Stimulated activated CD8-positive, alpha-beta memory T cell treated with anti-CD3 and anti-CD28 coated beads, Interleukin-2, amount 100 ng/mL, for 48 hours (primary cell): ENCODE measurements at places on chromosomes 6 and 20.

GRCh38 chr20:63095718-63096654 lies 89.2 kb upstream of the BHLHE23 start:
- no peak for DNase-seq

GRCh38 chr6:15242937-15243614 lies 2.8 kb upstream of the JARID2 start:
- DNase-seq: no peak

DNA sequence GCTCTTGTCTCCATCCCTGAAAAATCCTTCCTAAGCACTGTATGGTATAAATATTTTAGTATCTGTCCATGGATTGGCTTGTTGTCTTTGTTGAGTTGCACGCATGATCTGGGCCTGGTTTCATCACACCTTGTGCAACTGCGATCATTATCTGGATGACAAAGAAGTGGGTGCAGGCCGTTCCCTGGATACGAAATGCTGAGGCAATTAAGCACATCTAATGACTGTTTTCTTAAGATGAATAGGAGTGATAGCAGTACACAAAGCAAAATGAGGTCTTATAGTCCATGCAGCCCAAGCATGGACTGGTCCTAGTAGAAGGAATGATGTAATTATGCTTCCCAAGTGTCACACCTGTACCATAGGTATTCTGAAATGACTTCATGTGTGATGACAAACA lies 47.8 kb downstream of the SLC35D3 start:
- no peak for DNase-seq

GRCh38 chr6:119463081-119463626 lies 113.6 kb upstream of the MAN1A1 start:
- no peak for DNase-seq

DNA sequence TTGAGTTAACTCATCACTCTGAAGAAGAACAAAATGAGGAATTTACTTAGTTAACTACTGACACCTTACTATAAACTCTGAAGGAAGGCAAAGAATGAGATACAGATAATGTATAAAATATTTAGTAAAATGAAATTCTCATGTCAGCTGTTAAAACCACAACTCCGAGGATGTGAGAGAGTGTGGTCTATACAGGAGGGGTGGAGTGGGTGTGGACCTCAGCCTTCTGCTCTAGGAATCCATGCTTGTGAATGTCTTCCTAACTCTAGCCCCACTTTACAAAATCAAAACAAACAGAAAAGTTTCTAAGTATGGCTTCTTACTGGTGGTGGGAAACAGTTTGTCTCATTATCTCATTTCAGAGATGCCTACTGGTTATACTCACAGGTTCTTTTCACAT lies 14.2 kb downstream of the PPP1R14C start:
- DNase-seq: no peak

DNA sequence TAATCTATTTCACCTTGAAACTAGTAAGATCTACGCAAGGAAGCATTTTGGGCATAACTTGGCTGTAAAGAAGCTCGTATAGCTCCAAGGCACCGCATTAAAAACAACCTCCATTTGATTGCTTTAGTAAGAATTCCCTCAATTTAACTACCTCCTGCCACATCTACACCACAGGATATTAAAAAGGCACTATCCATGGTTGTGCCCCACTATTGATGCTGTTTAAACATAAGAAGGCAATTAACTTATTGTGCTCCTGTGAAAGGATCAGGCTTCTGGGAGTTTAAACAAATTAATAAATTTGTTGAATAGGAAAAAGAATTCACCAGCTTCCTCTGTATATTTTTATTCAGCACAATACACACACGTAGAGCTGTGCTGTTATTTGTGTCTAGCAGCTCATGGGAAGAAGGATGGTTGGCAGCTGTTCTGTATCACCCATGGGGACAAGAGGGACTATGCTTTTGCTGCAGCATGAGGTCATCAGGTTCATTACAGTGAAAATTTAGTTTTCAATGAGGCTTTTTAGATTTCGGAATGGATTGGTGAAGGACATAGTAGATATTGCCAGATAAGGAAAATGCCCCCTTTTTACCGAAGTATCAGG lies 513.3 kb downstream of the HAO1 start:
- no peak for DNase-seq

- DNase-seq: no peak
Observed at GRCh38 chr6:151512481-151512880, 18.7 kb downstream of the CCDC170 start.

DNA sequence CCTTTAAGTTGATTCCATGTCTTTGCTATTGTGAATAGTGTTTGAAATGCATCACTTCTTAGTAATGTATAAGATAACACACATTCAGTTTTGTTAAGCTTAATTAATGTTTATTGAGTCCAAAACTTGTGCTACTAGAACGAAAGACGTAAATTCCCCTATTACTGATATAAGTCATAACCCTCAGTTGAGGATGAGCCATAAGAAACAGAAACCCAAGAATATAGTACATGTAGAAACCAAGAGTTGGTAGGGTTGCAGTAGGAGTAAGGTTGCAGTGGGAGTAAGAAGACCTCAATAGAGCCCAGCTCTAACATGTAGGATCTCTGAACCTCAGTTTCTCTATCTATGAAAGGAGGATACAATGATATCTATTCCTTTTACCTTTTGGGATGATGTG lies 19.3 kb downstream of the CITED2 start:
- no peak for DNase-seq

DNA sequence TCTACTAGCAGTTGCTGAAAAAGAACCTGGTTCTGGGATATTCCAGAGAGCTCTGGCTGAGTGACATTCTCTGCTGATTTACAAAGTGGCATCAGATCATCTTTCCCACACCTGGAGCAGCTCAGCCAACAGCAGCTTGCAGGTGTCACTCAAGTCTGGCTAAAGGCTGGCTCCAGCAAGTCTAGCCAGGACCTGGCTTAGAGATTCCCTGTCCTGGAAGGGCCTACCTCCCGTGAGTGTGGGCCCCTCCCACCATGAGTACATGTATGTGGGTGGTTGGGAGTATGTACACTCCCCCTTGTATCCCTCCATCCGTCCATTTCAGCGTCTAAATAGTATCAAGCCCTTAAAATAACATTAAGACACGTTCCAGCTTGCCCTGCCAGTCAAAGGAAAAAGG lies 539.3 kb upstream of the ID4 start:
- DNase-seq: no peak

DNA sequence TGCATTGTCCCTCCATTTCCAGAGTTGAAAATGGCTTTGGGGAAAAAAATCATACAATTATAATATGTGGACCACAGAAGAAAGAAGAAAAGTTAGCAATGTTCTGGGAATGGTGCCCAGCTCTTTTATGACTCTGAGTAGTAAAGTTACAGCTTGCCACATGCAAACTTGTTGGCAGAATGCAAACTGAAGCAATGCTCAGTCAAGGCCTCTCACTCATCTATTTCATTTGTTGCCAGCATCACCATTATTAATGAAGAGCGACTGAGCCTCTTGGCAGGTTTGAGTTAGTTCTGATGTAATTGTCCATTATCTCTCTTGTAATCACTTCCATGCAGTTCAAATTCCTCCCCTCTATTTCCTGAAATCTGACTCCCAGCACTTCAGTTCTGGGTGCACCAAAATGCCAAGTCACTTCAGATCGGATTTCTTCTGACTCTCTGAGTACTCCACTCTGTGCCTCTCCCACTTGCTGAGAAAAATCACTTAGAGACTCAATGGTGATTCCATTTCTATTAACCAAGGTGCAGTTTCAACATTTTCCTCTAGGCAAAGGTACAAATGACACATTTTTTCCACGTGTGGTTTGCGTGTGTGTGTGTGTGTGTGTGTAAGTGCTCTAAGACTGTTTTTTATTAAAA lies 154.4 kb upstream of the STMND1 start:
- no peak for DNase-seq

GRCh38 chr6:100456141-100456907 lies 8.4 kb downstream of the SIM1 start:
- DNase-seq: no peak

DNA sequence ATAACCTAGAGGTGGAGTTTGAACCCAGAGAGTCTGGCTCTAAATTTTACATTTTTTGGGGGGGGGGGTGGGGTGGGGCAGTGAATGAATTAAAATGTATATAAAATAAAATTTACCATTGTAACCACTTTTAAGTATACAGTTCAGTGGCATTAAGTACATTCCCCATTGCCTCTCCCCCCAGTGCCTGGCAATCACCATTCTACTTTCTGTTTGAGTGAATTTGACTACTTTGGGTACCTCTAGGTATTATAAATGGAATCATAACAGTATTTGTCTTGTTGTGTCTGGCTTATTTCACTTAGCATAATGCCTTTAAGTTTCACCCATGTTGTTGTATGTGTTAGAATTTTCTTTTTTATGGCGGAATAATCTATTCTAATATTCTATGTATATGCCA lies 2.7 kb downstream of the FAM110A start:
- DNase-seq: no peak

GRCh38 chr6:26008470-26008869 lies 45.9 kb downstream of the TRIM38 start:
- DNase-seq: no peak

DNA sequence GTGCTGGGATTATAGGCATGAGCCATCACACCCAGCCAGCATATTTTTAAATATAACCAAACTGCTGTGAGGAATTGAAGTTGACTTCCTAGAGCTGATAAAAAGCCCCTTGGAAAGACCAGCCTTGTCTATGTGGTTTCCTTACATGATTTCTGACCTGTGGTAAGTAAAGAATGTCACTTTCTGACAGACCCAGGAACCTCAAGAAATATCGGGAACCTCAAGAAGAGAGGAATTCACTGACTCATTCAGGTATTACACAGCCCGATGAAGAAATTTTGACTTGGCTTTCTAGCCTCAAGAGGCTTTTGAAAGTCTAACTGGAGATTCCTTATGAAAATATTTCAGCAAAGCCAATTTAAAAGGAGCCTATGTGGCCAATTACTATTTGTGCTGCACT lies 71.8 kb downstream of the FOXF2 start:
- DNase-seq: no peak

- no peak for DNase-seq
Observed at GRCh38 chr6:122749451-122750050, 30.0 kb upstream of the FABP7 start.

- DNase-seq: no peak
Observed at GRCh38 chr6:6686176-6686575, 97.7 kb downstream of the LY86 start.

DNA sequence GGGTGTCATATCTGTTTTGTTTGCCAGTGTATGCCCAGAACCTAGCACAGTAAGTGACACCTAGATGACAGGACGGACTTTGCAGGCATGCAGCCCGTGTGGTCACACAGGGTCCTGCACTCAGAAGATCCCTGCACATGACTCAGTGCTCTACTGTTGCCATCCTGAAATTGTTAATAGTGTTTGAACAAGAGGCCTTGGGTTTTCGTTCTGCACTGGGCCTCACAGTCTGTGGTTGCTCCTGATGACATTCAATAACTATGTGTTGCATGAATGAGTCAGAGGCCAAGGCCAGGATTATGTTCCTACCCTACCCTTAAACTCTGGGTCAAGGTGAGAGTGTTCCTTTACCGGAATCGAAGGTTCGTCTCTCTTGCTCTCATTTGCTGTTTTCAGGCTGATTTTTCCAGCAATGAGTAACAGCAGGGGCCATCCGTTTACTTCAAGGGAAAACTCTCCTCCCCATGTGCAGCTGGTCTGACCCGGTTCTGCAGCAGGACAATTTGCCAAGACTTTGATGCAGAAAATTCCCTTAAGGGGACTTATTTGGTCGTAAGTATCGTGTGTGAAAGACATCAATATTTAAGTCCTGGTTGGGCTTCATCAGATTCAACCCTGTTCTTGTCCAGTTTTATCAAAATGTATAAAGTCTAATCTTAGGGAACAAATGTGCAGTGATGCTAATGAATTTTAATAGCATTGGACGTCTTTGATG lies 13.0 kb upstream of the PFDN4 start:
- no peak for DNase-seq

DNA sequence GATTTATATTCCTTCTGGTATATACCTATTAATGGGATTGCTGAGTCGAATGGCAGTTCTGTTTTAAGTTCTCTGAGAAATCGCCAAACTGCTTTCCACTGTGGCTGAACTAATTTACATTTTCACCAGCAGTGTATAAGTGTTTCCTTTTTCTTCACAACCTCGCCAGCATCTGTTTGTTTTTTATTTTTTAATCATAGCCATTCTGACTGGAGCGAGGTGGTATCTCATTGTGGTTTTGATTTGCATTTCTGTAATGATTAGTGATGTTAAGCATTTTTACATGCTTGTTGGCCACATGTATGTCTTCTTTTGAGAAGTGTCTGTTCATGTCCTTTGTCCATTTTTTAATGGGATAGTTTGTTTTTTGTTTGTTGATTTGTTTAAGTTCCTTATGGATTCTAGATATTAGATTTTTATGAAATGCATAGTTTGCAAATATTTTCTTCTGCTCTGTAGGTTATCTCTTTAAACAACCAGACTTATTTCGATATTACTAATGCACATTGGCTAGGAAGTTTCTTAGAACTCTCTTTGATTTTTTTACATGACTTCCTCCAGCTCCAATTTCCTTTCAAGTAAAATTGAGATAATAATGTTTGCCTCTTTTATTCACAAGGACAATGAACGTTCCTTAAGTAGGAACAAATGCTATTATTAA lies 12.2 kb upstream of the VNN1 start:
- no peak for DNase-seq

DNA sequence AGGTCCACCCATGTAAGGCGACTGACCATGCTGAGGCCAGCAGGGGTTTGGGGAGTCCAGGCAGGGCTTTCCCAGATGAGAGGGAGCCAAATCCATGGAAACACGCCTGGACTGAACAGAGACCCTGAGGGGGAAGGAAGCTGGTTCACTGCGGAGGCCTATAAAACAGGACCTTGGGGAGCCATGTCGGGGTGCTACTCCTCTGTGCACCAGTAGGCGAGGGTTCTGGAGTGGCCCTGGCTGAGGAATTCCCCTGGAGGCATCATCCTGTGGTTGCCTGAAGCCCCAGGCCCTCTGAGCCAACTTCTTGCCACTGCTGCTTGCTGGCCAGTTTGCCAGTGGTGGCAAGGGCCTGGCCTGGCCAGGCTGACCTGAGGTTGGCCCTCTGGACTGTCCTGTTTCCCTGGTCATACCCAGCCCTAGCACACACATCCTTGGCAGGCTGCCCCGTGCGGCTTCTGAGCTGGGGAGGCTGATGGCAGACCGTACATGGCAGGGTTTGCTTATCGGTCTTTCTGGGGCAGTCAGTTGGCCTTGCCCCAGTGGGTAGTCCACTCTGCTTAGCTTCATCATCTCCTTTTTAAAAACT lies 2.2 kb upstream of the LRRN4 start:
- no peak for DNase-seq

GRCh38 chr20:22453244-22454080 lies 130.9 kb downstream of the FOXA2 start:
- DNase-seq: no peak

- no peak for DNase-seq
Observed at GRCh38 chr20:61543086-61543485, 291.0 kb downstream of the CDH4 start.
